Natural killer cell treated with Interleukin-12 subunit alpha and Interleukin-12 subunit beta and Interleukin-15 and Interleukin-18, amount 100 ng/mL, for 72 hours (primary cell): ENCODE measurements at places on chromosomes 2 and 18. TPM values are rescaled to one million over a fixed set of nuclear protein-coding genes. Genes with fewer than 3 reads are reported as not detected.

The KLHL14 gene
- not detected for total RNA-seq

The PRPF40A gene
- total RNA-seq = 124 TPM

The HOXD9 gene
- not detected for total RNA-seq

The MAB21L4 gene
- not detected for total RNA-seq

The IL1F10 gene
- not detected for total RNA-seq

The YWHAQ gene
- 221 TPM for total RNA-seq
